ENCODE measurements at places on chromosomes 4 and X.

- DNase-seq: no peak
Measured at GRCh38 chr4:8912506-8912905, 40.9 kb upstream of the HMX1 start.

DNA sequence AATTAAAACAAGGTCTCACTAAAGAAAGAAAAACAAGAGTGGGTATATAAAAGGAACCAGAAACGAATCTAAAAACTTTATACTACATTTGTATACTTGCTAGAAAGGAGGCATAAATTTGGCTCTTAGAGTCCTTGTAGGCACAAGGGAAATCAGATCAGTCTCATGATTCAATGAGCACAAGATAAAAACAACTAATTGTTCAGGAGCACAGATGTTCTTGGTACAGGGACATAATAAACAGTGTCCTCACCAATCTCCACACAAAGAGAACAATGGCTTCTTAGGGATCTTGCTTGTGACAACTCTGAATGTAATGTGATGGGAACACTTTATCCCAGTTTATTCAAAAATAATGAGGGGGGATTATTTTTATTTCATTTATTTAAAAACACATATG, 28.3 kb downstream of the TMEM144 start:
- no peak for DNase-seq

GRCh38 chrX:43592597-43592996, 63.5 kb upstream of the MAOA start:
- DNase-seq: no peak

- DNase-seq: no peak
Measured at GRCh38 chr4:118942465-118942864, 53.8 kb downstream of the SYNPO2 start.

DNA sequence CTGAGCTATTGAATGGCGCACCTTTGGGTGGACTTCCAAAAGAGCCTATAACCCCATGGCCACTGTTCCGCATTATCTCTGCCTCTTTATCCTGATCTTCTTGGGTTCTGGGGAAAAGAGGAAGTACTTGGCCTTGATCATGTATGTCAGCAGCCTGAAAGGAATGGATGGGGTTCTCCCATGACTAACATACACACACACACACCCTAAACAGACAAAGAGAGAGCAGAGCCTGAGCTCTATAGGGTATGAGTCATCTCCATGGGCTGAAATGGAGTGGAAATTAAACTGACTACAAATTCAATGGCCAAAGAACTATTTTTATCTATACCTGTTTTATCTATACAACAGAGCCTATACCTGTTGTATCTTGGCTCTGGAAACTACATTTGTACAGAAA, 141.5 kb upstream of the MTMR8 start:
- DNase-seq: no peak

- no peak for DNase-seq
Measured at GRCh38 chr4:143406523-143406922, 69.8 kb downstream of the GAB1 start.

GRCh38 chr4:33948921-33949320, 2295.4 kb downstream of the ARAP2 start:
- no peak for DNase-seq

- no peak for DNase-seq
Measured at GRCh38 chr4:155331478-155331877, 45.3 kb downstream of the MAP9 start.

GRCh38 chrX:68895341-68895755, 66.5 kb downstream of the EFNB1 start:
- no peak for DNase-seq

- no peak for DNase-seq
Measured at GRCh38 chr4:13654162-13654797, 26.8 kb upstream of the BOD1L1 start.

DNA sequence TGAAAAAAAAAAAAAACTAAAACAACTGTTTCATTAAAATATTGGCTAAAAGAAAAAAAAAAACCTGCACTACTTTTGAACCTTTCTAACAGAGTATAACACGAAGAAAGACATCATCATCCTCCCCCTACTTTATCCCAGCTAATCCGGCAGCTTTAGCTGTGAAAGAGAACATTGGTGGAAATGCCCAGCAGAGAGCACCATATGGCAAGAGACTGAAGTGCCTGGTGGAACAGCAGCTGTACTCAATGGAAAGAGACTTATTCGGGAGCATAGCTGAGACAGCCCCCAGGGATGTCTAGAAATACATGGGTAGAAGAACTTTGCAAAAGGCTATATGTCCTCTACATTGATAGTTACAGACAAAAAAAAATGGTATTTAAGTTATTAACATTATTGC, 30.3 kb downstream of the STPG2 start:
- DNase-seq: no peak

DNA sequence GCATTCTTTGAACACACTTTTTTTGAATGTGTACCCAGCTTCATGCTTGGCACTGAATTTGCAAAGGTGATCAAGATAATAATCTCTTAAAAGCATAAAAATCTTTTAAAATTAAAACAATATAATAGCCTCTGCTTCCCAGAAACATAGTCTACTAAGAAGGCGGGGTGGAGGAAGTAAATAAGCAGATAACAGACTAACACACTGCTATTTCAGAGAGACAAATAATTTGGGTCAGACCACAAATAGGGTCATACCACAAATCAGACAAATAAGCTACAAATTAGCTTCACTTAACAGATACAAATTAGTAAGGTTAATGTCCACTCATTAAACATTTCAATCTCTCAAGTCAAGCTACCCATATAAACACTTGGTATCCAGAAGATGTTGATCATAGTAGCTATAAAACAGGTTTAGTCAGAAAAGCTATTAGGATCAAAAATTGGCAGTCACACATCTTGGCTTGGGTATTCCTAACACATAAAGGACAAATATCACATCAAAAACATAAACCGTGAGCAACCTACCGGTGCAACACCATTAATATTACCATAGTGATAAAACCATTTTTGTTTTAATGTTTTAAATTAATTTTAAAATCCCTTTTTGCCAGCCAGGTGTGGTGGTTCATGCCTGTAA, 47.3 kb downstream of the PPP3CA start:
- DNase-seq: no peak

GRCh38 chr4:100875296-100876068, 357.7 kb upstream of the EMCN start:
- no peak for DNase-seq

- DNase-seq: peak; percentile 68
Measured at GRCh38 chrX:119228512-119229252, 7.4 kb upstream of the PGRMC1 start.

- DNase-seq: peak; percentile 4
Measured at GRCh38 chrX:50877310-50877709, 33.2 kb upstream of the BMP15 start.

GRCh38 chr4:76235407-76235806, 16.1 kb upstream of the FAM47E start:
- no peak for DNase-seq

- DNase-seq: no peak
Measured at GRCh38 chr4:42492962-42493361, 95.7 kb downstream of the SHISA3 start.

GRCh38 chrX:140572724-140573123, 67.9 kb upstream of the SOX3 start:
- no peak for DNase-seq

DNA sequence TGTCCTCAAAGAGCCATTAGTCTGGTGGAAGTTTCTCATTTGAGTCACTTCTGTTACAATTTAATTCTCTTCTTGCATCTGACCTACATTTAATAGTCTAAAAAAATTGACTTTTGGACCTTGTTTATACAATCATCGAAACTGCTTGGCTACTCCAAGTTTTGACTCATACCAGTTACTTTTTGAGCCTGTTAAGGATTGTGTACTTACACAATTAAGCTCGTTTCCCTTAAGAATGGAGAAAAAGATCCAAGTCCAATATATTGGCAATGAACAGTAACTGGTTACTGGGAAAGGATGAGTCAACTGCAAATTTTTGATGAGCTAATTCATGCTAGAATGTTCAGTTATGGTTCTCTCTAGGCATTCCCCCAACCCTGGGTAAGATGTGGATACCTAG, 58.2 kb downstream of the DCX start:
- DNase-seq: no peak

DNA sequence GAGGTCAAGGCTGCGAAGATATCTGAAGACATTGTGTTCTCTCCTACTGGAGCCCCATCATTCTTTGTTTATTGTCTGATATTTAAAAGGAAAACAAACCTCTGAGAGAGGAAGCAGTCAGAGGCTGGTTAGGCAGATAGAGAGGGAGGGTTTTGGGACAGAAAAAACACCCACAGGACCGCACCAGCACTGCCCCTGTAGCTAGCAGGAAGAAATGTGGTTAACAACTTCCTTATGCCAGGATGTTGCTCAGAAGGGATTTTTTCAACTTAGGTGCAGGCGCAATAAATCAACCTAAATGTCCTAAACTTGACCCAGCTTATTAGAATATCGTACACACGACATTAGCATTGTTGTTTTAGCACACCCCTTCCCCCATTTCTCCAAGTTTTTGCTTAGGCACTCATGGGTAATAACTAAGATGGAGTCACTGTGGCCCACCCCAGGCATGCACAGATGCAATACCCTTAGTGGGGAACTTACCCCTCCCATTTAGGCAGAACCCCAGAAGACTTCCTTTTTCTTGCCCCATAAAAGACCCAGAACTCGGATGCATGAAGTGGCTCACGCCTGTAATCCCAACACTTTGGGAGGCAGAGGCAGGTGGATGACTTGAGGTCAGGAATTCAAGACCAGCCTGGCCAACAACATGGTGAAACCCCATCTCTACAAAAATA, 2.8 kb upstream of the ZNF718 start:
- no peak for DNase-seq

DNA sequence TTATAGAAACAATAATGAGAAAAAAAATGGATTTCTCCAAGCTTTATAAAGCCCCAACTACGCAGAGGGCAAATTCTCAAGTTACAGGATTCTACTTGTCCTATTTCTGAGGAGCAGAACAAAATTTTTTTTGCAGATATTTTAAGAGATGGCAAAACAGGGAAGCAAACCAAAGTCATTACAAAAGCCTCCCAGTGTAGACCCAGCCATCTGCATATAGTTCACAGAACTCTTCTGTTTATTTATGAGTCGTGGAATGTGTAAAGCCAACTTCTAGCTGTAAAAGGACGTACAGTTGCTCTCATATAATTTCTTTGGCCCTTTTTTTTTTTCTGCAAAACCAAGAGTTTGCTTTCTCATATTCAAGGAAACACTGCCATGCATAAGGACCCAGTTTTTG, 120.4 kb downstream of the PCDH7 start:
- no peak for DNase-seq

DNA sequence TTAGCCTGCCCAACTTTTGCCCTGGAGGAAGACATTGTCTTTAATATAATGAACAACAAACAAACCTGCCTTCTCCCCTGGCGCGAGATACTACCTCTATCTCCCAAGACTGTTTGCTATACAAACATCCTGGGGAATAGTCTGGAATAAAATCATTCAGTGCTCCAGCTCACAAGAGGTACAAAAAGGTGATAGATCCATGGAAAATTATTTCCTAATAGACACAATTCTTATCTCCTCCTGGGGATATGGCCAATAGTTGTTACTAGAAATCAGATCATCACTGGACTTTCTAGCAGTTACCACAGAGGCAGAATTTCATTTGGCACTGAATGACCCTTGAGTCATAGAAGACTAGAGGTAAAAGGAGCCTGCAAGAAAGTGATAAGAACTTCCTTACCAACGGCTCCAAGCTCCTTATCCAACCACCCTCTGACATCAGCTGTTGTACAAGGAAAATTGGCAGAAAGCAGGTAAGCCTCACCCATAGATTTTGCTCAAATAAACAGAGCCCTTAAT, 38.1 kb downstream of the MID1 start:
- DNase-seq: no peak

- DNase-seq: peak; percentile 41
Measured at GRCh38 chr4:88352062-88352740, 26.5 kb upstream of the HERC6 start.
